ENCODE measurements at places on chromosomes 4 and X.

DNA sequence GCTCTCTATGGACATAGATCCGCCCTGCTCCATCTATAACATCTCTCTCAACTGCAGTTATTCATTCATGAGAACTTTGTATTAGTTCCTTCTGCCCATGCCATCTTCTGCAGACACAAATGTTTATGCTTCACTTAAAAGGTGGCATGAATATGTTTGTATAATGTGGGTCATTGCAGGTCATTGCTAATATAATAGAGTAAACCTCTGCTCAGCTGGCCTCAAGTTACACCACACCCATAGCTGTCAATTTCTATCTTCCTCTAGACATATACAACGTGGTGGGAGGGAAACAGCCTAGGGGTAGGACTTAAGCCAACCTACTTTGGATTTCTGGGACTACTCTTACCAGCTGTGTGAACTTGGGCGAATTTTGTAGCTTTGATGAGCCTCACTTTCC, 129.8 kb downstream of the ATXN3L start:
- DNase-seq: no peak

DNA sequence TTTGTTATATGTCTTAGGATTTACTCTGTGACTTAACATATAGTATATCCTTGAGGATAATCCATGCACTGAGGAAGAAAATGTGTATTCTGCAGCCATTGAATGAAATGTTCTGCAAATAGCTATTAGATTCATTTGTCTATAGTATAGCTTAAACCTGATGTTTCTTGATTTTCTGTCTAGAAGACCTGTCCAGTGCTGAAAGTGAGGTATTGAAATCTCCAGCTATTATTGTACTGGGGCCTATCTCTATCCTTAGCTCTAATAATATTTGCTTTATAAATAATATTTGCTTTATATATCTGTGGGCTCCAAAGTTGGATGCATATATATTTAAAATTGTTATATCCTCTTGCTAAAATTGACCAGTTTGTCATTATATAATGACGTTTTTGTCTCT, 26.7 kb upstream of the MAGEC3 start:
- no peak for DNase-seq

DNA sequence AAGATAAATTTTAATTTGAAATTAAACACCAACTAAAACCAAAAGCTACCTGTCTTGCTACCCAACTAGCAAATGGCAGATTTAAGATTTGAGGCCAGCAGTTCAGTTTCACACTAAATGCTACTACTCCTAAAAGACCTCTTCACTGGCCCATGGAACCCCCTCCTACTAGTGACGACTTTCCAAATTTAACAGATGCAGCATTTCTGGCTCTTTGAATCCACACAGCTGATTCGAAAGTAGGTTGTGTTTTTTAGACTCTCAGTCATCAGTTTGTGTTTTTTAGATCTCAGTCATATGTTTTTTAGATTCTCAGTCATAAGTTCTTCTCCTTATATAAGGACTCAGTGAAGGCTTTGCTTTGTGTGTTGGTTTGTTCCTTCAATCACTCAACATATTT, 11.1 kb upstream of the CC2D2A start:
- no peak for DNase-seq

DNA sequence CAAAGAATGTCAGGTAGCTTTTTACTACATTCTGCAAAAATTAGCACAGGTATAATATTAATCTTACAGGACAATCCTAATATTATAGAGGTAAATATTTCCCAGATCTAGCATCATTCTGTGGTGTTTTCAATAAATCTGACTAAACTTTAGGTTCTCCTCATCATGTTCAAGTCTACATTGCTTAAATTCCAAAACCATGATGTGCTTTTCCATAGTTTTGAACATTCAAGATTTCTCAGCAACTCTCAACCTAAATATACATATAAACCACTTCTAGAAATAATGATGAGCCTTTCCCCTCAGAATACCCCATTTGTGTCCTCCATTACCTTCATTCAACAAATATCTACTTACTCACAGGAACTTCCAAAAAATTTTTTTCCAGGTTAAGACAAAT, 23.1 kb downstream of the EIF4E start:
- DNase-seq: no peak

- no peak for DNase-seq
Measured at GRCh38 chr4:70741867-70742658, 20.3 kb downstream of the RUFY3 start.

DNA sequence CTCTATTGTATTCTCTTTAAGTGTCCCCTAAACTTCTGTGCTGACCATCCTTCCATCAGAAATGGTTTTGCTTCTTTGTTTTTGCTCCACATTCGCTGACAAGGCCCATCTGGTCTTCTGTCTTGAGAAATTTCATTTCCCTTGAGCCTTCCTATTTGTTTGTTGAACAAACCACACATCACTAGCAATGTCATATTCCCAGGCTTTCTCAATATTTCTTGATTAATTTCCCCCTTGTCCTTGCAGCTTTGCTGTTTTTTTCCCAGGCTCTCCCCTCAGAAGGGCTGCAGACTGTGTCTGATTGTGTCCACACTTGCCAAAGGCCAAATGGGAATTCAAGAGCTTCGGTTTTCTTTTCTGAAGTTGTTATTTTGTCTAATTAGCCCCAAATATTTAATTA, 158.9 kb downstream of the MID1IP1 start:
- DNase-seq: no peak

GRCh38 chrX:130702867-130703707, 199.9 kb downstream of the ENOX2 start:
- no peak for DNase-seq

- DNase-seq: no peak
Measured at GRCh38 chr4:132982151-132982550, 166.9 kb upstream of the PCDH10 start.

DNA sequence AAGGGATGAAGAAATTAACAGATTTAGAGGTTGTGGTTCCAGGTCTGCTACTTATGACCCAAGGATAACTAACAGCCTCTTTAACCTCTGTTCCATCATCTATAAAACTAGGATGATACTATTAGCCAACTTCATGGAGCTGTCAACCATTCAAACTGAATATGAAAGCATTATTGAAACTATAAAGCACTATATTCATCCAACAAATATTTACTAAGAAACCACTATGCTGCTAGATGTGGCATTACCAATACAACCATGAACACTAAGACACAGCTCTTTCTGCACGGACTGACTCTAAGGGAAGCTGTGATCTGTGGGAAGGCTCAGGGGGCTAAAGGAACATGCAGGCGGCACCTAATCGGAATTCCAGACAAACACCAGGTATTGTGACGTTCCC, 66.0 kb downstream of the APBB2 start:
- DNase-seq: no peak

DNA sequence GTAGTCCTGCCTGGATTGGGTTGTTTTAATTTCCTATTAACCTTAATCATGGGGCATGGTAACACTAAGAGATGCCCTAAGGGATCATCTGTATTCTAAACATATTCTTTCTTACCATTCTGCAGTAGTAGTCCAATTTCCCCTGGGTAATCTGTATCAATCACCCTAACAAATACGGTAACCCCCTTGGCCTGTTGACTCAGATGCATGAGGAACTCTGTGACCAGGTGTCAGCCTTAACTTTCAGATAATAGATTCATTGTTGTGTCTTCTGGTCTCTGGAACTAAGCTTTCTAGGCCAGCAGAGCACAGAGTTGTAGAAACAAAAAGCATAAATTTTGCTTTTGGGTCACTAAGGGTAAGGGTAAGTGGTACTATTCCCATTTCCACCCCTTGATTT, 13.1 kb upstream of the BANK1 start:
- DNase-seq: no peak

- no peak for DNase-seq
Measured at GRCh38 chr4:147589586-147589985, 27.6 kb upstream of the TMEM184C start.

DNA sequence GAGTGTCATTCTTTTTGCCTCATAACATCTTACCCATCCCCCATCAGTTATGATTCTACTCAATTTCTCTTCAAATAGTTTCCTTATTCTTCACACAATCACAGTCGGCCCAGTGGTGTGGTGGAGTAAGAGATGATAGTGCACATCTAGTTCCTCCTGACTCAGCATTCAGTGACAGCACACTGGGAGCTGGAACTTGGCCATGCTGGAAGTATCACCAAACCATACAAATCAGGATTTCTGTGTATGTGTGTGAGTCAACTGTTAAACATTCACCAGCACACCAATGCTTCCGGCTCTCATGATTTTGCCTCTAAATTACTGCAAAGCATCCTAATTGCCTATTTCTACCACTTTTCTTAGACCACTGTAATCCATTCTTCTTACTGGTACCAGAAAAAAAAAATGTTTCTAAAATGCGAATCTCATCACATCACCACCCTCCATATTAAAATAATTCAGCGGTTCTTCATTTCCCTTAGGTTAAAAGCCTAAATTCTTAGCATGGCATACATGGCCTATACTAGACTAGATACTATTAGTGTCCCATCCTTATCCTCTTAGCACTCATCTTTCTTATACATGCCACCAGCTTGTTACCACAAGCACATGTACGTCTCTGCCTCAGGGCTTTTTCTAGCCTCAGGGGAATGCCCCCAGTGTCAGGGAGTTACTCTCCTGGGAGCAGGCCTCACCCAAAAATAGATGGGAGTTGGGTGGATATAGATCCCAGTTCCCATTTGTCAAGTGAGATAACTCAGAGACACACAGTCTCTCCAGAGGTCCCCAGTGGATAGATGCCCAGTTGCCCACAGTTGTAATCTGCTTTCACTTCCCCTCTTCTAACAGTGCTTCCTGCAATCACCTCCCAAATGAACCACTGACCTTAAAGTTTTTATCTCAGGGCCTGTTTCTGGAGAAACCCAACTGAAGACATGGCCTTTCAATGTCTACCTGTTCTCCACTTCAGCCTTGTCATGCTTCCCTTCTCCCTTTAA, 49.2 kb upstream of the DDX53 start:
- no peak for DNase-seq

- DNase-seq: no peak
Measured at GRCh38 chr4:105644257-105644656, 64.2 kb downstream of the INTS12 start.

- no peak for DNase-seq
Measured at GRCh38 chr4:5956285-5957021, 61.8 kb downstream of the C4orf50 start.

- DNase-seq: no peak
Measured at GRCh38 chrX:9355739-9356138, 109.1 kb upstream of the TBL1X start.

DNA sequence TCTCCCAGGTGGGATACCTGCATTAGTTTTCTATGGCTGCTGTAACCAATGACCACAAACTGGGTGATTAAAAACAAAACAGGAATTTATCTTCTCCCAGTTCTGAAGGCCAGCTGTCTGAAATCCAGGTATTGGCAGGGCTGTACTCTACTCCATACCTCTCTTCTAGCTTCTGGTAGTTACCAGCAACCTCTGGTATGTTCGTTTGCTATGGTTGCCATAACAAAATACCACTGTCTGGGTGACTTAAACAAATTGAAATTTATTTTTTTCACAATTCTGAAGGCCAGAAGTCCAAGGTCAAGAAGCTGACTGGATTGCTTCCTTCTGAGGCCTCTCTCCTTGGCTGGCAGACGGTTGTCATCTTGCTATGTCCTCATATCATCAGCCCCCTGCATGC, 642.1 kb upstream of the TENM3 start:
- no peak for DNase-seq

DNA sequence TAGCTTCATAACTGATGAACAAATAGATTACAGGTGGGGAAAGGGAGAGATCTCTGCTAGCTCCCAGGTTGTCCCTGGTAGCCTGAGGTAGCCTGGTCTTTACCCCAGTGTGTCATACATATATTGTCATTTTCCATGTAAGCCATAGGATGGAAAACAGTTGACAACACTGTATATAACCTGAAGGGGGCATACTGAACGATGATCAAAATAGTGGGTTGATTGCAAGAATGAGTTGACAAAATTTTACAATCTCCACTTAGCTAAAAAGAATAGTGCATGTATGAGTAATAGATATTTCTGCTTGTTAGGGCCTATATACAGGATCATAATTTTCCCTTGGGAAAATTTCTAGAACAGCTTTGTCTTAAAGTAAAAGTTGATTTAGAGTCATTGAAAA, 304.1 kb upstream of the HAND2 start:
- DNase-seq: no peak

DNA sequence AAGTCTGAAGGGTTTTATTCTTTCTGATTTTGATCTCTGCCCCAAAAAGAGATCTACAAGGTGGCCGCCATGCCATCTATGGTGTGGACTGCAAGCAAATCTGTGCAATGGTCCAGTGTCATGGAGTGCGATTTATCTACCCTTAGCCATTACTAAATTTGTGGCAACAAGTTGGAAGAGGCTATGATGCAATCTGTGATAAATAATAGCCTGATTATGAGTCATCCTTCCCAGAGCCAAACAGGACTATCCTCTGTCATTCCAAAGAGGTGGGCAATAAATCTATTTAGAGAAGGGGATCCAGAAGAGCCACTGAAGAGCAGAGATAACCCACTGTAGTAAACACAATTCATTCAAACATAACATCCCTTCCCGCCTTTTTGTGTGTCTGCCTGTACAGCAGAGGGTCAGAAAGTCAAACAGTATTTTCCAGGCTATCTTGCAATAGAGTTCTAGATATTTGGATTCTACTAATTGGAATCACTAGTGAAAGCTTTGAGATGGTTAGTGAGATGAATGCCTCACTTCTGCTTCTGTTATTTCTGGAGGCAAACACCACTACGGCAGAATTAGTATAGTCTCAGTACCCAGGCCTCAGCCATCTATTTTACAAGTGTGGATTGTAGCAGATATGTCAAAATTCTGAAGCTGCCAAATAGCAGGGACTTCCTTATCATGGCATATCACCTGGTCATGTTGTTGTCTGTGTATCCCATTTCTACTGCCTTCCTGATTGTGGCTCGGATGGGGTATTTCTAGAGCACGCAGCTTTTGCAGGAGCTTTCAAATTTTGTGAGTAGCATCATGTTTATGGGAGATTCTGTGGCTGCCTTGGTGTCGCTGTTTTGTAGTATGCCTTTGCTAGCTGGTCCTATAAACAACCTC, 192.0 kb downstream of the SMIM20 start:
- no peak for DNase-seq

GRCh38 chr4:86965019-86965976, 30.5 kb downstream of the AFF1 start:
- DNase-seq: no peak

Data from vagina (tissue), 2 donors.